ENCODE measurements at places on chromosomes 11 and 22. TPM values are rescaled to one million over a fixed set of nuclear protein-coding genes. Genes with fewer than 3 reads are reported as not detected.

DNA sequence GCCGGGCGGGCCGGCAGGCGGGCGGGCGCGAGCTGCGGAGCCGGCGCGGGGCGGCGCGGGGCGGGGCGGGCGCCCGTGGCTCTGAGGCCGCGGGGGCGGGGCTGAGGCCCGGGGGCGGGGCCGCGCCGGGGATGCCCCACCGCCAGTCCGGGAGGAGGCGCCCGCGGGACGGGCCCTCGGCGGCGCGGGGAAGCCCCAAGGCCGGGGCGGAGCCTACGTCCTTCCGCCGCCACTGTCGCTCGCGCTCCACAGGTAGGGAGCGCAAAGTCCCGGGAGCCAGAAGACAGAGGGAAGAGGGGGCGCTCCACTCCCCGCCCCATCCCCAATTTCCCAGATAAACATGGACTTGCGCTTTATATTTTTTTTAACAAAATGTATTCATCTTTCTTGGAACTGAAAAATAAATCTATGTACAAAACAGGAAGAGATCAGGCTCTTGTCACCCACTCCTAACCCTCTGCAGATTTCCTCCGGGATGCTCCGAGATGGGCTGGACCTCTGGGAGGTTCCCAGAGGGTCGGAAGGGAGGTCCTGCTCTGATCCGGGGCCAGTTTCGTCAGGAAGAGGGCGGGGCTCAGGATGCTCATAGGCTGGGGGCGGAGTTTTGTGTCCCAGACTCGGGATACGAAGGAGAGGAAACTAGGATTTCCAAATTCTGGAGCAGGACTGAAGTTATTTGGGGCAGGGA is at the start of gene MAP4K2:
MAP4K2 (minus strand) TSS at position 57 of the 688 bp plus-strand sequence. CDS start 65 bp downstream, outside the sequence.
- H3K36me3 ChIP-seq = no peaks in the 10 kb centered on the region
- H3K27me3 ChIP-seq = no peaks in the 10 kb centered on the region
- peak; percentile 88 for DNase-seq

DNA sequence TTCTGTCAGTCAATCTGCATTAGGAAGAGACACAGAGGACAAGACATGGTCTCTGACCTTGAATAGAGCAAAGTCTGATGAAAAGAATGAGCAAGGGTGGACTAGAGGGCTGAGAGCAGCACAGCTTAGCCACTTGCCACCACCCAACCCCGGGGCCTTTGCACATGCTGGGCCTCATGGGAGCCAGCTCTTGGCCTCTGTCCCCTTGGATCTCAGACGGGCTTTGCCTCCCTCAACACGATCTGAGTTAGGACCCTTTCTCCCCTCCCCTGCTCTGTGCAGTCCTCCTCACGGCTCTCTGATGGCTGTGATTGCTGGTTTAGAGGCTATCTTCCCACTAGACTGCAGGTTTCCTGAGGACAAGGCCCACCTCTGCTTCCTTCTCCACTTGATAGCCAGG is 131.6 kb upstream of the B3GAT1 start:
- no peaks in the 10 kb centered on the region for H3K4me1 ChIP-seq
- H3K27ac ChIP-seq = no peak overlapping the region
- no peaks in the 10 kb centered on the region for H3K27me3 ChIP-seq
- no peaks in the 10 kb centered on the region for H3K36me3 ChIP-seq
- no peak overlapping the region for H3K4me3 ChIP-seq

DNA sequence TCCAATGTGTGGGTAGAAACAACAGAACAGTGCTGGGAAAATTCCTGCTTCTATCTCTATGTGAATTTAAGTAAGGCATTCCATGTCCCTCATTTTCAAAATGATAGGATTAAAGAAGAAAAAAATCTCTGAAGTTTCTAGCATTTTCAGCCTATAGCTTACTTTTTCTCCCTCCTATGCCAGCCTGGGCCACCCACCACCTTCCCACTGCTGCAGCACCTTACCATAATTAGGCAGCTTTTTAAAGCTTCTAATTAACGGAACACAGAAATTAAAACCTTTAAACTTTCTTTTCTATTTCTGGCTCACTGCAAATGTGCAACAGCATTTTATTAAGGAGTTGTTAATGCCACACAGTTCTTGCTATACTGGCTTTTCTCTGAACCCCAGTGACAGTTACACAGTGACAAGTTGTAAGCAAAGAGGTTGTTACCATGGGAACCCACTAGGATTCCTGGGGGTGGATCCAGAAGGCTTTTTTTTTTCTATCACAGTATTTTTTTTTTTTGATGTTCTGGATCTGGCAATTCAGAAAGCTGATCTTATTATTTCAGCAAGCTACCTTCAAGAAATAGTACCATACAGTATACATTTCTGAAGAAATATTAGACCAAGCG is 20.2 kb downstream of the CELF1 start:
- H3K4me3 ChIP-seq = no peak overlapping the region
- no peaks in the 10 kb centered on the region for H3K27me3 ChIP-seq
- DNase-seq = no peak
- H3K36me3 ChIP-seq = no peaks in the 10 kb centered on the region
- peaks cover 9% of the 10 kb centered on the region for H3K4me1 ChIP-seq

DNA sequence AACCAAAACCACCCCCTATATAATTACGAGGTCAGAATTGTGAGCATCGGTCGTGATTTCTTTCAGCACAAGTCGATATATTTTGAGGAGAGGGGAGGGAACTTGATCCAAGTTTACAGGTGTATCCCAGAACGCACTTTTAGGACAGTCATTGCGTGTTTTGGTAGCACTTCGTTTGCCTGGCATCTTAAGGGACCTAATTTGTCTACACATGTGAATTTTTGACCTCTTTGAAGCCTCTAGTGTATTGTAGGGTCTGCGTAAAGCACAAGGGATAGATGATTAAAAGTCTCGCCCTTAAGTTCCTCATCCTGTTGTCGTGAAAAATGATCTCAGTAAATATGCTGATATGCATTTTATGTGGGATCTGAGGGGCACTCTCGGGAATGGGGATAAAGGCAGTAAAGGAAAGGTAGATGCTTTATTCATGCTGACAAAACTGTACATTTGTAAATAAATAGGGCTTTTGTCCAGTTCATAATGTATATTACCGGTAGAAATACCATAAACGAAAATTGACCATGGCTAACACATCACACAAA is 632 bp upstream of the CCDC34 start:
- peaks cover 2% of the 10 kb centered on the region for H3K36me3 ChIP-seq
- peak overlapping the region; percentile 80 for H3K27ac ChIP-seq
- DNase-seq = no peak
- H3K4me1 ChIP-seq = peaks cover 55% of the 10 kb centered on the region
- no peak overlapping the region for H3K4me3 ChIP-seq

DNA sequence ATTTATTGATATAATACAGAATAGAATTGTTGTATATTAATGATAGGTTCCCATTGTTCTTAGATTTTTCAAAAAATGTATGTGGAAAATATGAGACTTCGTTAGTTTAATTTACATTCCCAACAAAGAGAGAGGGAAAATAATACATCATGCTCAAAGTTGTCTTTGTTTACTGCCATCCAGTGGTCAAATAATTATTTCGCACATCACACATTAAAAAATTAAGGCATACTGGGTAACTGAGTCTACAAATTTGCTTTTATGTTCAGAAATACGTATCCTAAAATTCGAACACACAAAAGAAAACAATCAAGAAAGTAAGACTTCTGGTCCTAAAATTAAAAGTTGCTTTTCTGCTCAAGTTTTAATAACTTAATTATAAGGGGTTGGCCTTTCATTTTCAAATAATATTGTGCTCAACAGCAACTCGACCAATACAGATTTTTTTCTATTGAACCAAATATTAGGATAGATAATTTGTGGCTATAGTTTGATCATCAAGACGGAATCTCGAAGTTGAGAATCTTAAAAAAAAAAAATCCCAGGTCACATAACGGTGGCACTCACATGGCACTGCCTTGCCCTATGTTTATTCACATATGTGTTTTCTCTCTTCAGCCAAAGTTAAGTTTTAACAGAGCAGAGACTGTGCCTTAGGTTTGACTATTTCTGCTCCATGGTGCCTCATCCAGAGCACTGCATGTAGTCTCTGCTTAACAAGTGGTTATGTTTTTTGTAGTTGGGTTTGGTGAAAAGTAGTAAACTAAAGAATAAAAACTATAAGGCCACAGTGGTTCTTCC is 12.3 kb downstream of the PDGFD start:
- H3K4me1 ChIP-seq = peaks cover 9% of the 10 kb centered on the region
- no peaks in the 10 kb centered on the region for H3K27me3 ChIP-seq
- no peak overlapping the region for H3K27ac ChIP-seq
- DNase-seq = no peak

GRCh38 chr11:36417154-36417553 is 92.9 kb downstream of the TRAF6 start:
- H3K27me3 ChIP-seq = no peaks in the 10 kb centered on the region
- DNase-seq = no peak

DNA sequence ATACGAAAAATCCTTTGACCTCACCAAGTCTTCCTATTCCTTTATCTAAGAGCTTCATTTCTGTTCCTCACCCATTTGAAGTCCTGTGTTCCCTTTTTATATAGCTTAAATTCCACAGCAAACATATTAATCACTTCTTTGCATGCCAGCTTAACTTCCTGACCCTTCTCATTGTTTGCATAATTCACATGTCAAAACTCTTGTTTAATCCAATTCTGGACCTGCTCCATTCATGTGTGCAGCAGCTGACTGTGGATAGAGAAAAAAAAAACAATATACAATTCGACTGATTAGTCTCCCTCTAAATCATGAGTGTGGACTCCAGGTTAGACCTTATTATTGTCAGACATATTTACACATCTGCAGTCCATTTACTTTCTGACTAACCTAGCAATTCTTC is 991.2 kb upstream of the TENM4 start:
- no peak overlapping the region for H3K27ac ChIP-seq
- no peak overlapping the region for H3K4me3 ChIP-seq
- no peaks in the 10 kb centered on the region for H3K36me3 ChIP-seq

- H3K4me3 ChIP-seq = no peak overlapping the region
- no peak for DNase-seq
- no peaks in the 10 kb centered on the region for H3K27me3 ChIP-seq
- no peaks in the 10 kb centered on the region for H3K36me3 ChIP-seq
- no peak overlapping the region for H3K27ac ChIP-seq
These were observed 32.0 kb downstream of the BUD13 start for GRCh38 chr11:116740741-116741140.

The SLC35E4 gene
- total RNA-seq = 0.99 TPM

The CD3G gene
- total RNA-seq = not detected

The IGSF9B gene
- 3.3 TPM for total RNA-seq

The TAF1D gene
- total RNA-seq = 113 TPM
